GM12892 (cell line): ENCODE measurements at places on chromosomes 2 and 18.

- DNase-seq, result no peak
Measured at GRCh38 chr2:85524336-85524908, 14.5 kb upstream of the MAT2A start.

DNA sequence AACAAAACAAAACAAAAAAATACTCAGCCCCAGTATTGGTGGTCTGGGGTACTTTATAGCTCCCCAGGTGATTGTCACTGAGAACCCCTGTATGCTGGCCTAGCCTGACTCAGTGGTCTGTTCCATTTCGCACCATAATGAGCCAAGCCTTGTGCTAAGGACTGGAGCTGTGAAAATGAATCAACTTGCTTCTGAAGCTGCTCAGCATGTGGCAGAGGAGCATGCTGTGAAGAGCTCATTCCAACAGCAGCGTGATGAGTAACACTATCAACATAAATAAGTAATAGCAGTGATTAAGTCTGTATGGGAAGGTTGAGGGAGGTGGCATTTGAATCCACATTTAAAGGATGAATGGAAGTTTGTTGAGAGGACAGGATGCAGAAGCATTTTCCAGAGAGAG, 67.2 kb upstream of the ATL2 start:
- DNase-seq, result no peak

GRCh38 chr2:99662761-99663341, 173.0 kb upstream of the REV1 start:
- DNase-seq, result no peak

DNA sequence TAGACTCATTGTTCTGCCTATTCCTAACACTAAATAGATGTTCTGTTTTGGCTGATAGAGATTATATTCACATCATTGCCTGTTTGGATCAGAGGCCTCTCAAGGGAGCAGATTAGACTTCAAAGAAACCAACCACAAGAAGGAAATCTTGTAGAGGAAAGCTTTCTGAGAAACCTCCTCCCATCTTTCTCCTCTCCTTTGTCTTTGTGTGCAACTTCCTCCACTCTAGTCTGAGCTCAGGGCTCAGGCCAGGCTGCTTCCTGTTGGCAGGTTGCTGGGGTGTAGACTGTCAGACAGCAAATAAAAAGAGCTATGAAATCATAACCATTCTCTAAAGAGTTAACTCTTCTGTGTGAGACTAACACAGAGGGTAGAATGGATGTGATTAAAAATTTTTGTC, 113.0 kb downstream of the TGFA start:
- DNase-seq, result no peak

DNA sequence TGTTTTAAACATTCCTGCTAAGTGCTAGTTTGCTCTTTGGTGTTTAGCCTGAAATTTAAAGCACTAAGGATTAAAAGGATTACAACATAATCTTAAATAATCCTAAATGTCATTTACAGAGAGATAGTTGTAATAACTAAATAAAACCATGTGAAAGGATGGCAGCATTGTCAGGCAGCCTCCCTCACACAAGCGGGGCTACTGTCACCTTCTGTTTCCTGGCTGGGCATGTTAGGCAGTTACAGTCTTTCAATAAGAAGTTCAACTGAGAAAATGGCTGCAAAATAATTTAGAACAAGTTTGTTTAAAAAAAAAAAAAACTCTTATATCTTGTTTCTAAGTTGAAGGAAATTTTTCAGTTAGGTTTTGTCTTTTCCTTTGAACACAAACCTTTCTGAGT, 124.9 kb downstream of the ARHGAP15 start:
- DNase-seq, result no peak

DNA sequence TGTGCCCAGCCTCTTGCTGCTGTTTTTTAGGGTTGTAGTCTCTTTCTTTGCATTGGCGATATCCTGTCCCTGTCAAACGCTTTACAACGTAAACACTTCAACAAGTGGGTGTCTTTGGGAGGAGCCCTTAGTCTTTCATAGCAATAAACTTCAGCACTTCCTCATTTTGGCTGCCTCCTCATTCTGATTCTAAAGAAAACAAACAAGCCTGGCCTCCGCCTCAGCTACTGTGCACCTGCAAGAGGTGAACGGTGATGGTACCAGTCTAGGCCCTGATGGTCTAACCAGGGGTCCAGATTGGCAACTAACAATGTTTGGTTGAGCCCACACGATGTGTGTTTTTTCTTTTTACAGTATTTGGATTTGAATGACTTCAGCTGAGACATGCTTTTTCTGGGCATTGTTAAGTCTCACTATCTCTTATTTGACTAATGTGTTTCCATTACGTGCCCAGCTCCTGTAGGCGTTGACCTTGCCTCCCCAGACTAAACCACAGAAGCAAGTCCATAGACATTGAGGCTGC, 53.2 kb upstream of the CUL3 start:
- DNase-seq, result peak; percentile 27

- DNase-seq, result no peak
Measured at GRCh38 chr18:79139206-79139605, 70.0 kb downstream of the ATP9B start.

DNA sequence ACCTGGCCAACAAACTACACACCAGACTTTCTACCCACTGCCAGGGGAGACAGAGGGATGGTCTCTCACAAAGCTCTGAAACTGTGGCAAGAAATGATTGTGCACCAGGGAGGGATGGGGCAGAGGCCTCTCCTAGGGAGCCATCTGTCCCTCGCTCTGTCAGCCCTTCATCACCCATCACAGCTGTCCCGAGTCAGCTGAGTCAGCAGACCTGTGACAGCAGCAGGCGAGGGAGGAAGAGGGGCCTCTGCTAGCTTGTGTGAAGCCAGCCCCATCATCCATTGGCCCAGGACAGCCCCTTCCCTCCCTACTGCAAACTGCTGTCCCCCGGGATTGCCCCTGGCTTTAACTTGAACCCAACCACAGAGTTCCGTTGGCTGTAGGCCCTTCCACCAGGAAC, 5.0 kb downstream of the SH2D6 start:
- no peak for DNase-seq

GRCh38 chr18:6650127-6650507, 79.4 kb upstream of the ARHGAP28 start:
- DNase-seq, result no peak

DNA sequence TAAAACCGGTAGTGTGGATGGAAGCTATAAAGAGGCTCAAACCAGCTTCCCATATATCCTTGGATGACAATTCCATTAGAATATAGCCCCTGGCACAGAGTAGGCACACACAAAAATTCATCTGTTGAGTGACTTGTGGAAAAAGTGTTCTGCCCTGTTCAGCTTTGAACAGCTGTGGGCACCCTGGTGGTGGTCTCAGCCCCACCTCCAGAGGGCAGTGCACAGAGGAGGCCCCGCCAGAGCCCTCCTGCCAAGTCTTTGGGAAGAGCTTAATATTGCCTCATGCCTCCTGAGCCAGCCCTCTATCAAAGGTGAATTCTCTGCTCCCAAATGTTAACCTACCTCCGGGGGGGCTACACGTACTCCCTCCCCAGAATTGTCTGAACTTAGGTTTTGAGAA, 30.4 kb downstream of the EPAS1 start:
- DNase-seq, result no peak

DNA sequence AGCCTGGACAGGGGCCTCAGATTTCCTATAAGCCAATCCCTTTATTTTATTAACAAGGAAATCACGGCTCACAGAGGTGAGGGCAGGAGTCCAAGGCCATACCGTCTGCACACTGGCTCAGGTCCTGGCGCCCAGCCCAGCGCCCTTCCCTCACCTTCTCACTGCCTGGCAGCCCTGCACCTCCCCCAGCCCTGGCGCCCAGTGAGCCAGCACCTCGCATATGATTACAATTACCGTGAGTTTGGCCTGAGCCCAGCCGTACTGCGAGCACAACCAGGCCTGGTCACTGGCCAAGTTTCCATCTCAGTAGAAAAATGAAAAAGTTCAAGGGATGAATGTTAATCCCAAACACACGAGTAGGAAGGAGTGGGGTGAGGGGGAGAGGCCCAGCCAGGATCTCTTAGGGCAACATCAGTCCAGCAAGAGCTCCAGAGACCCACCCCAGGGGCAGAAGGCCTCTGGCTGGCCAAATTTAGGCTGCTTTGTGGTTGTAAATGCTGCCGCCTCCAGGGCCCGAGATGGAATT, 68.4 kb downstream of the MCFD2 start:
- DNase-seq, result no peak

DNA sequence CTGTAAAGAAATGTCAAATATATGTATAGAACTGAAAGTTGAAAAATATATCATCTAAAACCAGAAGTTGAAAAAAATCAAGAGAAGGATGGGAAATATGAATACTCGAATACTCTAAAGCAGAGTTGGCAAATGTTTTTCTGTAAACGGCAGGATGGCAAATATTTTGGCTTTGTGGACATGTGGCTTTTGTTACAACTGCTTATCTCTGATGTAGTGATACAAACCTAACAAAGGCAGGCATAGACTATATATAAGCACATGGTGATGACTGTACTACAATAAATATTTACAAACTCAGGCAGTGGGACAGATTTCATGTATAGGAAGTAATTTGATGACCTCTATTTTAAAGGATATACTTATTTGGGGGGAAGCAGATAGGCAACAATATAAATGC, 224.6 kb upstream of the LRRTM4 start:
- DNase-seq, result no peak

GRCh38 chr2:173693044-173693589, 272.1 kb downstream of the SP3 start:
- no peak for DNase-seq

GRCh38 chr18:59696311-59697235, 650 bp downstream of the CCBE1 start:
- DNase-seq, result no peak

DNA sequence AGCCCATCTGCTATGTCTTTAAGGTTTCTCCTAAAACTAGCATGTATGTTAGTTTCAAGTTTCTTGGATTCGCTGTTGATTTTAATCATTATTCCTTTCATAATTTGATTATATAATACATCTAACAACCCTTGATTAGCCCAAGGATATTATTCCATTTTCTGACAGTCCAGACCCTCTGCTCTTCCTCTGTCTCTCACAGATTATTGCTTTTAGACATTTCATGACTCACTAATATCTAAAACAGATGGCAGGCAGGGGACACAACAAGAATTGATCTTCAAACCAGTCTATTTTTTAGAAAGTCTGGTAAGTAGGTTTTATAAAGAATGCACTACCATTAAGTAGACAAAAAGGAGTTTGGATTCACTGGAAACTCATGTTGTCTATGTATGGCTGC, 162.2 kb downstream of the ANKRD44 start:
- no peak for DNase-seq

DNA sequence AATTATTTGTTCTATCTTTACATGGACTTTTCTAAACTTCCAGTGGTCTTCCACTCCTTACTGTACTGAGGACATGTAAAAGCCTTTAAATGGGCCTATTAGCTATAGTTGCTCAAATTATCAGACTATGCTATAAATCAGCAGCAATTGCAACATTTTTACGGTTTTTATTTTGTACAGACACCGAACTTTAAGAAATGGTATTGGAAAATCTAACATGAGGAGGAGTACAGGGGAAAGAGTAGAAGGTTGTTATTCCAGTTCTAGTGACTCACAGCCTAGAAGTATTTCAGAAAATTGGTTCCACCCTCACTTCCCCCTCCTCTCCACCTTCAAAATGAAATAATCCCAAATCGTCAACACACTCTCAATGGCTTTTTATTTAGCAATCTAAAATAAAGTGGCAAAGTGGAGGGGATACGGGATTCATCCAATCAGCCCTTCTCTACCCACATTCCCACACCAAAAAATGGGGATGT, 1.1 kb downstream of the NCKAP1 start:
- DNase-seq, result no peak

- DNase-seq, result no peak
Measured at GRCh38 chr18:50830544-50830943, 10.7 kb upstream of the MRO start.

- DNase-seq, result no peak
Measured at GRCh38 chr2:134410006-134410405, 156.1 kb downstream of the MGAT5 start.

DNA sequence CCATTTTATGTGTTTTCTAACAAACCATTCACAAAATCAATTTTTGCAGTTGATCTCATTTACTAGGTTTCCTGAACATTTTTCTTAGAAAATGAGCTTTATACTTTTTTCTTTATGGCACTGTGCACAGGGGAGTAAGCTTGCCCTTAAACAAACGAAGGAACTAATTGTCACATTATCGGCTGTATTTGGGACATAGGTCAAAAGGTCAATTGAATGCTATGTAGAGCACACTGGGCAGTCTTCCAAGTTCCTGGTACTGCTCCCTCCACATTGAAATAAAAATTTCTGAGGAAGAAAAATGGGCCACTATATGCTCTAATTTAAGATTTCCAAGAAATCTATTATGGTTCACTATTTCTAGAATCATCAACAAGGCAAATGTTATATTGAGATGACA, 93.6 kb upstream of the TMEFF2 start:
- DNase-seq, result no peak

DNA sequence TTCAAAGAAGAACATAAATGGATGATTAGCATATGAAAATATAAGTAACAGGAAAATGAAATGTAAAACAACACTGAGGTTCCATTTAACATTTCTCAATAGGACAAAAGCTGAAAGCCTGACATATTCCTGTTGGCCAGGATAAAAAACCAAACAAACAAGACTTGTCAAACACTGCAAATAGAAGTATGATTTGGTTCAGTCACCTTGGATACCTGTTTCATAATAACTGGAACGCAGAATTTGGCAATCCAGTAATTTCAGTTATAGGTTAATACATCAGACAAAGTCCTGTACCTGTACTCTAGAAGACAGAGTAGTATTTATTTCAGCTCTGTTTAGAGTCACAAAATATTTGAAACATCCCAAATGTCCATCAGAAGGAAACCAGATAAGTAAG, 16.5 kb upstream of the EVA1A start:
- DNase-seq, result no peak

DNA sequence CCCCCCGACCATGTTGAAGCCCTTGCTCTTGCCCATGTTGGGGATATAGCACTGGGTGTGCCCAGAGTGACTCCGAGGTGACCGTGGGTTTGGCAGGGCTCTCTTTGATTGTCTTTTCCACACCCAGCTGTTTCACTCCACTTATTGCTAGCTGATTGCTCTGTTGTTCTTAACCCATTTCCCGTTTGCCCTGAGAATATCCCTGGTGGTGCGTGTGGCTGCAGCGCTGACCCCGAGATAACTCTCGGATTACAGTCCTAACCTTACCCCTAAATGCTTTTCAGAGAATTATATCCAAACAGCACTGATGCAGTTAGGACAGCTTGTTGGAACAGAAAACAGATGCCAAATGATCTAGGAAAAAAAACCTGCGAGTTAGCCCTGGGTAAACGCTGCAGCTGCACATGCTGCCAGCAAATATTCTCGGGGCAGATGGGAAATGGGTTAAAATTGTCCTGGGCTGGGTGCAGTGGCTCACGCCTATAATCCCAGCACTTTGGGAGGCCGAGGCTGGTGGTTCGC, 34.3 kb upstream of the SNORC start:
- DNase-seq, result no peak

DNA sequence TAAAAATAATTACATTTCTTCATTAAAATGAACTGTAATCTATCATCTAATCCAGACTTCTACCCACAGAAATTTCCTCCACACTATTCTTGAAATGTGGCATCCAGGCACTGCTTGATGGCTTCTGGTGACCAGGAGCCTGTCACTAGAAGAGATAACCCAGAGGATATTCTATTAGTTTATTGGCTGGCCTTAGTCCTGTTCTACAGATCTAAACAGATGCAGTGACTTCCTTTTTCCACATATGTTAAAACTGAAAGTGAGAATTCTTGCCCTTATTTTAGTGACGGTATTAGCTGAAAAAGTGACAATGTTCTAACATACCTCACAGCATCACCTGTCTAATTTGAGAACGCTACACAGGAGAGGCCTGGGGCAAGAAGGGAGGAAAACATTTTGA, 775.4 kb downstream of the TSN start:
- no peak for DNase-seq
